ENCODE measurements at places on chromosomes 5 and 9. TPM values are rescaled to one million over a fixed set of nuclear protein-coding genes. Genes with fewer than 3 reads are reported as not detected.

The OR1J1 gene
- not detected for total RNA-seq

The ORM2 gene
- not detected for total RNA-seq

The SUB1 gene
- 199 TPM for total RNA-seq

The C9orf50 gene
- total RNA-seq, result not detected

The GPR151 gene
- not detected for total RNA-seq

- no peak for DNase-seq
Measured at GRCh38 chr9:126430124-126430523, 103.5 kb downstream of the MVB12B start.

DNA sequence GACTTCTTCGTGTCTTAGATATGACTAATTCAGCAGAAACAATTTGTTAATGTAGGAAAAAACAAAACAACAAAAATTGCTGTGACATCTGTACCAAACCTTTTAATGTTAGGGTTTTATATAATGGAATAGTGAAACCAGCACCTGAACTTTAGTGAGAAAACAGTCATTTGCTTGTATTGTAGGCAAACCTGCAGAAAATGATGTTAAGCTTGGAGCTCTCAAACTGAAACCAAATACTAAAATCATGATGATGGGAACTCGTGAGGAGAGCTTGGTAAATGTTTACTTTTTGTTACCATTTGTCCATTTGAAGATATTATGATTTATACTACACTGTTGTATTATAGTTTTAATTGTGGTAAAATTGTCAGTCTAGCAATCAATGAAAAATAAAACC, 6.6 kb downstream of the UBLCP1 start:
- no peak for DNase-seq

- DNase-seq, result peak; percentile 58
Measured at GRCh38 chr5:141003791-141004611, 37.7 kb downstream of the PCDHAC2 start.

- no peak for DNase-seq
Measured at GRCh38 chr9:22446589-22446949, at the start of gene DMRTA1. TSS of gene DMRTA1 (plus strand) at chr9:22446824. CDS start at chr9:22447066, 242 bp downstream.

GRCh38 chr9:18020121-18020745, 441.4 kb downstream of the SH3GL2 start:
- DNase-seq, result no peak

GRCh38 chr5:42487077-42487476, 63.8 kb downstream of the GHR start:
- DNase-seq, result no peak

GRCh38 chr5:139593716-139594319, 32.7 kb downstream of the UBE2D2 start:
- no peak for DNase-seq

GRCh38 chr9:65411336-65411735, 126.3 kb upstream of the FOXD4L5 start:
- DNase-seq, result no peak

GRCh38 chr9:90014421-90014820, 409.6 kb downstream of the GADD45G start:
- no peak for DNase-seq

DNA sequence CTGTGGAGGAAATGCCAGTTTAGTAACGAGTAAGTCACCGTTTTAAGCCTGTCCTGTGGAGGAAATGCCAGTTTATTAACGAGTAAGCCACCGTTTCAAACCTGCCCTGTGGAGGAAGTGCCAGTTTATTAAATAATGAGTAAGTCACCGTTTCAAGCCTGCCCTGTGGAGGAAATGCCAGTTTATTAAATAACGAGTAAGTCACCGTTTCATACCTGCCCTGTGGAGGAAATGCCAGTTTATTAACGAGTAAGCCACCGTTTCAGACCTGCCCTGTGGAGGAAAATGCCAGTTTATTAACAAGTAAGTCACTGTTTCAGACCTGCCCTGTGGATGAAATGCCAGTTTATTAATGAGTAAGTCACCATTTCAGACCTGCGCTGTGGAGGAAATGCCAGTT, 18.9 kb upstream of the PDCD6 start:
- no peak for DNase-seq

DNA sequence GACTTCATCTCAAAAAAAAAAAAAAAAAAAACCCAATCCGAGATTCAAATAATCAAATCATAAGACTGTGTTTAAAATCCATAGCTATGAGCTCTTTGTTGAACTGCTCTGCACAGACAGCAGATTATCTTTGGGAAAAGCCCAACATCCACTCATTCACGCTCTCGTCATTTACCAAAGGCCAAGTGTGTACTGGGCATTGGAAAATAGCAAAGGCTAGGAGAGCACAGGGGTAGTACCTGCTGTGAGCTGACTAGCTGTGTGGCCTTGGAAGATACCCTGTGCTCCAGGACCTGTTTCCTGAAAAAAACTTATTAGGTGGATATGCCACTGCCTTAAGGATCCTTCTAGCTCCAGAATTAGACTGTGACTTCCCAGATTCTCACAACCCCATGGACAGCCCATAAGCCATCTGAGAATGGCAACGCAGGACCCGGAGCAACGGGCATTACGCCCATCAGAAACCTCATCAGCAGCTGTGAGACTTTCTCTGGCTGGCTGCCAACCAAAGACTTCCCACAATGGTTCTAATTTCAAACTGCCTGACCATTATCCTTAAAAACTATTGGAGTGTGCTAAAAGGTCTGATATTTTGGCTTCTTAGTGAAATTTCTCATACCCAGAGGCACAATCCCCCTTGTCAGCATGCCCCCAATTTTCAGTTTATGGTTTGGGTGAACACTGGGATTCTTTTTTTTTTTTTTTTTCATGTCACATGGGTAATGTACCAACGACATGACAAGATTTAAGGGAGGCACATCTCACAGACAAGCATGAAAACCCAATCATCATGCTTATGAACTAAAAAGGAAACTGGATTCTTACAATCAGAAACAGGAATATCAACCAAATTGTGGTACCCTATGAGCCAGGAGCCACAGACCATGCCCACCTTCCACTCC, 16.8 kb downstream of the SERINC5 start:
- no peak for DNase-seq

- DNase-seq, result no peak
Measured at GRCh38 chr5:136629125-136629792, 263.9 kb upstream of the TRPC7 start.

DNA sequence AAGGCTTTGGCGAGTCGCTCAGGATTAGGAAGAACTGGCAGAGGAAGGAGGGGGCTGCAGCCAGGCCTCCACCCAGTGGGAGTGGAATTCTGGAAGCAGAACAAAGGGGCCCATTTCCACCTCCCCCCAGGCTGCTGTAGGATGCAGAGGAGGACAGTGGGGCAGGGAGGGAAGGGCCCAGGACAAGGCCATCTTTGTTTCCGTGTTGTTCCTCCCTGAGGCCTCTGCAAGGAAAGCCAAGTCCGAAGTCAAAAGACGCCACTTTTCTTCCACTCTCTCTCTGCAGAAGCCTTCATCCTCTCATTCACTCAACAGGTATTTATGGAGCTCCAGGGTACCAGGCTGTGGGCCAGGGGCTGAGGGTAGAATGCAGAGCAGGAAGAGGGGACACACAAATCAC, 70.7 kb downstream of the ENTREP1 start:
- no peak for DNase-seq

DNA sequence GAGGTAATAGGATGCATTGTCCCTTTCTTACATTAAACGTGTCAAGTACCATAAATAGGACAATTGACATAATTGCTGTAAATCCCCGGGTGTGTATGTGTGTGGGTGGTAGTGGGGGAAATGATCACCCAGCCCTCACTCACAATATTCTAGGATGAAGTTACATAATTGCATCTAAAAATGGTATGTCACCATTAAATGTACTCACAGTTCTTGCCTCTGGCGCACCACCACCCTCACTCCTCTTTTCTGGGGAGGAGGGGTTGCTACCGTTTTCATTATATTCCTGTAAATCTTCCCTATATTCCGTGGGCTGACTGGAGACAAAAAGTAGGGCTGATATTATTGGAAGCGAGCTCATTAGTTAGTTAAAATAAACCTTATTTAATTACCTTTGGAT, 563.8 kb downstream of the TLR4 start:
- DNase-seq, result no peak

DNA sequence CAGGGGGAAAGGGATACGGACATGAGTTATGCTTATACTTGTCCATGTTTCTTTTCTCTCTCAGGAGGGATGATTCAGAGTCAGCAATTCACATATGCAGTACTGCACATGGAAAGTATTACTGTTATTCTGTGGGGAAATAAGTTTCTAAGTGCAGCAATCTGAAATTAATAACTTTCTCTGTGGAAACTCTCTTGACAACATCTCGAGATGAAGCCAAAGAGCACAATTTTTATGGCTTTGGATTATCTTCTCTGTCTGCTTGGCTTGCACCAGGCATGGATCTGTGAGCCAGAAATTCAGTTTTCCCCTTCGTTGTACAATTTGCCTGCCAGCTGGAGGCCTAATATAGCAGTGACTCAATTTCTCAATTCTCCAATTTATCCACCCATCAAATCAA, 2.5 kb upstream of the NDFIP1 start:
- no peak for DNase-seq

- DNase-seq, result no peak
Measured at GRCh38 chr5:94485067-94485466, 133.3 kb downstream of the KIAA0825 start.

DNA sequence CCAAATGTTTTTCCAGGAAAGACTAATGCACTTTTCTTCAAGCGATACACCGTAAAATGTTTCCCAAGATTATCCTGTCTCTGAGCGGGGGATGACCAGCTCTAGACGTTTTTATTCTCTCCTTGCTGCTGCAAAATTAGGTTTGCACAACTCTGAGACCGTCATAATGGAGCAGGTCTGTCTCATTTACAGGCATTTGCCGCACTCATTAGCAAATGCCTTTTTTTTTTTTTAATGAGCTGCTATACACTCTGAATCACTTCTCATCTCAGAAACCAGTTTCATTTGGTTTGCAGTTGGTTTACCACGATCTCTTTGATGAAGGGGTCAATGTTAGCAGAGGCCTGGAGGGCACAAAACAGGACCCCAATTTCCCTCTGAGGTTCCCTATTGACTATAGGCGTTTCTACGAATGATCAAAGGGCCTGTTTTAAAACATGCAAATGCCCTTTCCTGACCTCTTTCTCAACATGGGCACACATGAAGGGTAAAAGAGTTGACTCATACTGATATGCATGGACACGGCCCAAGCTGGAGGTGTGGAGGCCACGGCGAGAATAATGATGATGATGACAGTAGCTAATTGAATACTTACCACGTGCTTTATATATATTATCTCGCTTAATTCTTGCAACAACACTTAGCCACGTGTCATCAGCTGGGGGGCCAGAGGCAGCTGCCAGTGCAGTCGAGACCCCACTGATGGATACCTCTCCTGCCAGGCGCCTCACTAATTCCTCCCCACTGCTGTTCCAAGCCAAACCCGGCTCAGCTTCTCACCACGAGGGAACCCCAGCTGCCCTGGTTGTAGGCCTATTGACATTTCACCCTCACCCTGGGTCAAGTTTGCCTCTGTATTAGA, 89.9 kb upstream of the PTCH1 start:
- DNase-seq, result no peak

DNA sequence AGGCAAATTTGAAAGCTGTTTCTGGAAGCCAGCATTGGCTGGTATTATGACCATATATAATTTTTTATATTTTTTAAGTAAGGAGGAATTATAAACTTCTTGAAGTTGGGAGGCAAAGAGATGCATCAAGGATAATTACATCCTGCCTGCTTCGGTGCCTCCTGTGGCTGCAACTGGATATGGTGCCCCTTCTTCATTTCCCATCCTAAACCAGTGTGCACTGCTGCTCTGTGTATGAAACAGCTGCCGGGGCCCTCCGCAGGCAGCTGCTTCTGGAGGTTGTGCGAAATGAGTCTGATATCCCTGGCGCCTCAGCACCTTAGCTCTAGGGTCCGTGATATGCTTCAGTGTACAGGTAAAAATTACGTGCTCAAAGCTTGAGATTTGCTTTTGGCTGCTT, 304.2 kb downstream of the ENC1 start:
- DNase-seq, result no peak

GRCh38 chr5:90182726-90183125, 226.8 kb downstream of the CETN3 start:
- no peak for DNase-seq

DNA sequence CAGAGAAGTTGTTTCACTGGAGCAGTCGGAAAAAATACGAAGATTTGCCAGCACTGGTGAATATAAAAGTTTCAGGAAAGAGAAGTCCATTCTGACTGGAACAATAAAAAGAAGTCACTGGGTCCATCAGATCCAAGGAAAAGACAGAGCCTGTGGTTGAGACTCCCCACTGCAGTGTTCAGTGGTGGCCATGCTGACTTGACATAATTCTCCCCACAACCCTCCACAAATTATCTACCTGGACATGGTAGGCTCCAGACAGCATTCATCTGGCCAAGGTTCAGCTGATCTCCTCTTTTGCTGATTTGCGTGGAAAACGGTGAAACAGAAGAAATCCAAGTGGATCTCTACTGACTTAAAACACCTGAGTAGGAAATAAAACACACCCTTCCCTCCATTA, 8.0 kb downstream of the THBS4 start:
- no peak for DNase-seq

- no peak for DNase-seq
Measured at GRCh38 chr9:38146844-38147243, 77.8 kb upstream of the SHB start.

GRCh38 chr9:123305879-123306278, 37.5 kb upstream of the STRBP start:
- no peak for DNase-seq

DNA sequence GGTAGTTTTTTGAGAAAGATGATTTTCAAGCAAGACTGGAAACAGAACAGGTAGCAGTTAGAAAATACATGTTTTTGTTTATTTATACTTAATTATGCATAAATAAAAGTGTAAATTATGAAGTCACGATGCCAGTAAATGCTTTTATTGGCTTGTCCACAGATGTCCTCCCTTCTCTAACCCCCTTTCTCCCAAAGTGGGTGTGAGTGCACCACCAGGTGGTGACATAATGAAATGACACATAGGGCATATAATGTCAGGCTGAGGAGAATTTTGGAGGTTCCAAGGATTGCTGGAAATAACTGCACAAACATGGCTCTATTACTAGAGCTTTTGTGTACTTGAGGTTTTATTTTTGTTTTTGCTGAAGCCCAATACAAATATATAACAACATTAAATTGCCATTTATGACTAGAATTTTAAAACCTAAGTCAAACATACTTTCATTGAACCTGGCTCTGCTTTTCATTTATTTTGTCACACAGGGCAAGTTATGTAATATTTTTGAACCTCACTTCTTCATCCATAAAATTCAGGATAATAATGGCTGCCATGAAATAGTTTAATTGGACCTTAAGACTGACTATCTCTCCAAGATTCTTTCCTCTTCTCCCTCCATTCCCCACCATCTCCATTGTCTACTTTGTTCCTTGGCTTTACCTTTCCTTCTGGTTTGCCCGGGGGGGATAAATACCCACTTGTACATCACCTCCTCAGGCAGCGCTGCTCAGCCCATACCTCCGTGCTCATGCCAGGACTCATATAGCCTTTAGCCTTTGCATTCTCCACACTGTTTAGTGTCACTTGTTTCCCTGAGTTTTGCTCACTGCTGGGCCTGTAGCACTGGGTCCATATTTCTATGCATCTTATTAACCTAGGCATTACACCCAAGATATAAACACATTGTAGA, 168.8 kb downstream of the PDE4D start:
- DNase-seq, result no peak

Data from kidney epithelial cell (primary cell).